Activated CD4-positive, alpha-beta T cell treated with anti-CD3 and anti-CD28 coated beads, Interleukin-2, amount 10 ng/mL, durations not matched to agents 24 days and 14 days (primary cell): ENCODE measurements at places on chromosomes 1 and 21. TPM values are rescaled to one million over a fixed set of nuclear protein-coding genes. Genes with fewer than 3 reads are reported as not detected.

Gene SLC2A5
- not detected in 2 replicates for total RNA-seq

DNA sequence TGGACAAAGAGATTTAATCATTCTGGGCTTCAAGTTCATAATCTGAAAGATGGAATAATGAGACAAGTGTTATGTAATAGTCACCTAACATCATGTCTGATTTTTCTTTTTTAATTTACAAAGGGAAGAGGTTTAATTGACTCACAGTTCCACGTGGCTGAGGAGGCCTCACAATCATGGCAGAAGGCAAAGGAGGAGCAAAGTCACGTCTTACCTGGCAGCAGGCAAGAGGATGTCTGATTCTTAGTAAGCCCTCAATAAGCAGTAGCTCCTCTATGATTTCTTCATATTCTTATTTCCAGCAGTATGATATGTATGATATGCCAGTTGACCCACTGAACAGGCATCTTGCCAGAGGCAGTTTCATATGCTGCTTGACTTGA, 152.7 kb downstream of the S1PR1 start:
- no peak for DNase-seq

- no peak for DNase-seq
Observed at GRCh38 chr1:38269923-38270848, 223.6 kb upstream of the POU3F1 start.

DNA sequence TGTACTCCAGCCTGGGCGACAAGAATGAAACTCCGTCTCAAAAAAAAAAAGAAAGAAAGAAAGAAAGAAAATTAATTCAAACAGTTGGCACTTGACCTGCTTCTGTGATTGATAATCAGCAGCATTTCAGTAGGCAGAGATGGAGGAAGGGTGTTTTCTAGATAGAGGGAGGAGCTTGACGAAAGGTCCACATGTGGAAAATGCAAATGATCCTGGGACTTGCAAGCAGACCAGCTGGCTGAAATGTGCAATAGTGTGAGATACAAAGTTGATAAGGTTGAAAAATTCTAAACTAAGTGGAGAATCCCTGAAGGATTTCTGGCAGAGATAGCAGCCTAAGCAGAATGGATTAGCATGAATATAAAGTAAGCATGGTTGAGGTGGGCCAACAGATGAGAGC, 4.2 kb downstream of the ELAPOR1 start:
- DNase-seq = no peak

GRCh38 chr1:2251786-2252185, 23.7 kb downstream of the SKI start:
- DNase-seq = no peak

GRCh38 chr1:219257751-219258150, 84.1 kb downstream of the LYPLAL1 start:
- DNase-seq = no peak
